Heart left ventricle (tissue), 16 donors: ENCODE measurements at places on chromosomes 16 and 17. TPM values are rescaled to one million over a fixed set of nuclear protein-coding genes. Genes with fewer than 3 reads are reported as not detected.

The SYT17 gene
- polyA plus RNA-seq = 0.38 TPM

The CX3CL1 gene
- 15.5 TPM for polyA plus RNA-seq

The AOC2 gene
- polyA plus RNA-seq = 0.23 TPM

The CD300H gene
- polyA plus RNA-seq = not detected

The ZNF785 gene
- 4.5 TPM for polyA plus RNA-seq

The ATAD5 gene
- 0.25 TPM for polyA plus RNA-seq

The ZP2 gene
- not detected for polyA plus RNA-seq
